ENCODE measurements at places on chromosomes 3 and 15. TPM values are rescaled to one million over a fixed set of nuclear protein-coding genes. Genes with fewer than 3 reads are reported as not detected.

The SCG3 gene
- total RNA-seq, result not detected

The TMEM40 gene
- not detected for total RNA-seq

The GRAMD2A gene
- total RNA-seq, result 0.63 TPM

- no peak for DNase-seq
Measured at GRCh38 chr3:168958466-168958865, 705.0 kb downstream of the MECOM start.
